T-cell (primary cell): ENCODE measurements at places on chromosomes 16 and 17. TPM values are rescaled to one million over a fixed set of nuclear protein-coding genes. Genes with fewer than 3 reads are reported as not detected.
A peak's percentile ranks its signal among the peaks of the same experiment; 100 is the strongest.

DNA sequence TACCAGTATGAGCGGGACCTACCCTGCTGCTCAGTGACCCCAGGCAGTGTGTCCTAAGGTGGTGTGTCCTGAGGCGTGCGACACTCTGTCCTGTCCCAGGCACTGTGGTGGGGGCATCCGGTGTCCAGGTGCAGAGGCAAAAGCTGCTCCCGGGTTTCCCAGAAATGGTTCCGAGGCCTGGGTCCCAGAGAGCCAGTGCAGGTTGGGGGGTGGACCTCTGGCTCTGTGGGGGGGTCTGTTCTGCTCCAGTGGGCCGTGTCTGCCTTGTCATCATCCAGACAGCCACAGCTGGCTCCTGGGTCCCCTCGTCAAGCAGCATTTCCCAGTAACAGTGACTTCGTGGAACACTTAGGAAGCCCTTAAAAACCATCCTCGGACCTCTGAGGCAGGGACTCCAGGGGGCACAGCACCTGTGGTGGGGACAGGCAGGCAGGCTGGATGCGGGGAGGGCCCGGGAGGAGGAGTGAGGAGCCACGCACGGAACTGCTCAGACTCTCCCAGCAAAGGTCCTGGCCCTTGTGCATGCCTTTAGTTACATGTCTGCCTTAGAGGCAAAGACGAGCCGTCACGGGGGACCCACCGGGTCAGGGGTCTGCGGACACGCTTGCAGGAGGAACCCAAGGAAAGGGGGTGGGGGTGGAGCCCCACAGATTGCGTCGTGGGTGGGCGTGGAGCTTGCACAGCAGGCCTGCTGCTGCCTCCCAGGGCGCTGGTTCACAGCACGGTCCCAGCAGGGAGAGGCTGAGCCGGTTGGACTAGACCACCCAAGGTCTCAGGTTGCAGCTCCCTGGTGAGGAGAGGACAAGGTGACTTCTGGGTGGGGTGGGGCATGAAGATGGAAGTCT is 5.6 kb downstream of the SLC16A3 start:
- H3K27ac ChIP-seq = no peak overlapping the region
- H3K4me1 ChIP-seq = peaks cover 18% of the 10 kb centered on the region
- no peak overlapping the region for H3K4me3 ChIP-seq
- no peak for DNase-seq
- peaks cover 11% of the 10 kb centered on the region for H3K36me3 ChIP-seq

DNA sequence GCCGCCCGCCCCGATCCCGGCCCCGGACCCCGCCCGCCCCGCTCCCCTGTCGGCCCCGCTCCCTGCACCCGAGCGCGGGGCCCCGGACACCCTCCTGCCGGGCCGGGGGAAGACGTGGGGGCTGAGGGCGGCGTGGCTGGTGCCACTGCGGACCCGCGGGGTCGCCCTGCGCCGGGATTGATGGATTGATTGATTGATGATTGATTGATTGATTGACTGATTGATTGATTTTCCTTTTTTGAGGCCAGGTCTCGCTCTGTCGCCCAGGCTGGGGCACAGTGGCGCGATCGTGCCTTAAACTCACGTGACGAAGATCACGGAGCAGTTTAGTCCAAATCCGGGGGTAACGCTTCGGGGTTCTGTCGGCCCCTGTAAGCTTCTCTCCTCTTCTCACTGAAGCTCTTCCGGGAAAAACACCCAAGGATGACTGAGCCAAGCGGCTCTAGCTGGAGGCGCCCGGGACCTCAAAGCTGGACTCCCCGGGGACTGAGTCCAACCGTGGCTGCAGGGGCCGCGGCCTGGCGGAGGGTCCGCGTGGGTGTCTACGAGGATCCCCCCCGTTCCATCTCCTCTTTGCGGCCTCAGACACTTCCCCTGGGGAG is 40.2 kb upstream of the BHLHA9 start:
- H3K27me3 ChIP-seq = peaks cover 60% of the 10 kb centered on the region
- H3K27ac ChIP-seq = no peak overlapping the region
- H3K4me1 ChIP-seq = no peaks in the 10 kb centered on the region
- H3K36me3 ChIP-seq = no peaks in the 10 kb centered on the region
- H3K4me3 ChIP-seq = peak overlapping the region; percentile 42

GRCh38 chr17:19239544-19239943 is 2.4 kb downstream of the EPN2 start:
- no peaks in the 10 kb centered on the region for H3K36me3 ChIP-seq
- H3K4me1 ChIP-seq = peaks cover 11% of the 10 kb centered on the region
- no peak overlapping the region for H3K4me3 ChIP-seq
- no peak for DNase-seq
- peaks cover 4% of the 10 kb centered on the region for H3K27me3 ChIP-seq

SLC5A11 gene
- not detected for total RNA-seq

DNA sequence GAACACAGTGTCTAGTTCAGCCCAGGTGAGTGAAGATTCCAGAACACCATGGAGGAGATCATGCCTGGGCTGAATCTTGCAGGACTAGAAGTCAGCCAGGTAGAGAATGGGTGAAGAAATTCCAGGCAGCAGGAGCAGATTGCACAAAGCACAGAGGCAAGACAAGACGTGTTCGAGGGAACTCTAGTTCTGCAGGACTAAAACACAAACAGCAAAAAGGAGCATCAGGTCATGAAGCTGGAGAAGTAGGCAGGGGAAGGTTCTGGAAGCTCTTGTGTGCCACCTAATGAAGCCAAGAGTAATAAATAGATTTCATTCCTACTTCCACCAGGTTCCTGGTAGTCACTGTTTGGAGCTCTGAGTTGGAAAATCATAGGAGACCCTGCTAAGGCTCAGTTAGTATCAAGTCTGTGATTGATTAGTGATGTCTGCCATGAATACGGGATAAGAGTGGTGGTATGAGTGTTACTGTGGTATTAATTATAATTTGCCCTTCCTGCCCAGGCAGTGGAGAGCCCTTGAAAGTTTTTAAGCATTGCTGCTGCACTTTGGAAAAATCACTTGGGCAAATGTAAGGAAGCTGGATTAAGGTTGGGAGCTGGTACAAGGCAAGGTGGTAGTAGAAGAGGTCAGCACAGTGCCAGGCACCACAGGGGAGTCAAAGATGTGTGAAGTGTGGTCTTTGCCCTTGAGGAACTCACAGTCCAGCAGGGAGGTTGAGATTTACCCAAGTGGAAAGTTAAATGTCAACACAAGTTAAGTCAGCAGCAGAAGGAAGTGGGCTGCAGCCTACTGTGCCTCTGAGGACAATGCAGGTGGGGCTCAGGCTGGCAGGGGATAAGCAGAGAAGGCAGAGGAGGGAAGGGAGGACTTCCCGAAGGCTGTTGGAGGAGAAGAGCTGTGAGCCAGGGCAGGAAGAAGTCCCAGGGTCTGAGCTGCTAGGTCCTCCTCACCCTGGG is 13.5 kb upstream of the FOXN1 start:
- no peak overlapping the region for H3K27ac ChIP-seq
- no peaks in the 10 kb centered on the region for H3K36me3 ChIP-seq
- no peak overlapping the region for H3K4me3 ChIP-seq
- peaks cover 40% of the 10 kb centered on the region for H3K27me3 ChIP-seq
- no peak for DNase-seq

GRCh38 chr17:1965556-1966273 is 59.4 kb downstream of the RTN4RL1 start:
- no peaks in the 10 kb centered on the region for H3K36me3 ChIP-seq
- no peak overlapping the region for H3K27ac ChIP-seq
- no peak overlapping the region for H3K4me3 ChIP-seq
- DNase-seq = no peak
- no peaks in the 10 kb centered on the region for H3K27me3 ChIP-seq

DNA sequence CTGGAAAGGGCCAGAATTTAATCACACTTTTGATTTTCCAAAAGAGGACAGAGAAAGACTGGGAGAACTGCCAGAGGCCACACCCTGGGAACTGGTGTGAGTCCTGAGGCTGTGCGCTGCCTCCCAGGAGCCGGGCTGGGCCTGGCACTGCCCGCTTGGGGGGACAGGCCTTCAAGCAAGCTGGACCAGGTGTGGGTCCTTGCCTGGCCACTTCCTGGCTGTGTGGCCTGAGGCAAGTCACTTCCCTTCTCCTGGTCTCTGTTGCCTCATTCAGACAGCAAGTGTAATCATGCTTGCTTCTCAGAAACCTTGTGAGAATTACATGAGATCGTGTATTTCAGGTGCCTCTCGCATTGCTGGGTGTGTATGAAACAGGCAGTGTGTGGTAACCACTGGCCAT is 143.0 kb downstream of the SNX29 start:
- H3K36me3 ChIP-seq = no peaks in the 10 kb centered on the region
- H3K27ac ChIP-seq = no peak overlapping the region
- no peak for DNase-seq
- no peaks in the 10 kb centered on the region for H3K4me1 ChIP-seq
- no peaks in the 10 kb centered on the region for H3K27me3 ChIP-seq
- H3K4me3 ChIP-seq = no peak overlapping the region

GRCh38 chr17:51672065-51672464 is 411.7 kb downstream of the UTP18 start:
- H3K4me3 ChIP-seq = no peak overlapping the region
- H3K27ac ChIP-seq = no peak overlapping the region
- no peak for DNase-seq
- H3K4me1 ChIP-seq = no peaks in the 10 kb centered on the region

KRTAP3-2 gene
- total RNA-seq = not detected

- peak overlapping the region; percentile 16 for H3K27ac ChIP-seq
- H3K27me3 ChIP-seq = no peaks in the 10 kb centered on the region
- H3K36me3 ChIP-seq = no peaks in the 10 kb centered on the region
- H3K4me3 ChIP-seq = peak overlapping the region; percentile 65
- no peak for DNase-seq
Measured at GRCh38 chr16:21157632-21158031, 842 bp upstream of the LDAF1 start.

CHAD gene
- total RNA-seq = not detected

DNA sequence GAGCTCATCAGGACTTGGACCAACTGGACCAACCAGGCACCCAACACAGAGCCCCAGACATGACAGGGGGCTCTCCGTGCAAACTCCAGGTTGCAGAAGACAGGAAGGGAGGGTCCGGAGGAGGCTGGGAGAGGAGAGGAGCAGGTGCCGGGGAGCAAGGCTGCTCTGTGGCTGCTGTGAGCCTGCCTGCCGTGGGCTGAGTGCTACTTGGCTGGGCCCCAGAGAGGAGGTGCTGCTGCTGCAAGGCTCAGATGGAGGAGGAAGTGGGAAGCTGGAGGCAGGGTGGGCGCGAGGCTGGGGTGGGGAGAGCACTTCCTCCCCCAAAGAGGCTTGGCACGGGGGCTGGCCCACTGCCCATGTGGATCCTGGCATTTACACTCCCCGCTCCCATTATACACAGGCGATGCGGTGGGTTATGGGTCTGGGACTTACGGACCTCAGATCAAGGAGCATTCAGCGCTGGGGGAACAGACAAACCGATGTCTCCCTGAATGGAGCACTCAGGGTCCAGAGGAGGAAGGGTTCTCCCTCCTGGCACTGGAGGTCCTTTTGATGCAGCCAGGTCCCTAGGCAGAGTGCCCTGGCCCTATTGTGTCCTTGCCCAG is 15.9 kb downstream of the EPOP start:
- no peak overlapping the region for H3K27ac ChIP-seq
- DNase-seq = no peak
- no peaks in the 10 kb centered on the region for H3K36me3 ChIP-seq
- peaks cover 76% of the 10 kb centered on the region for H3K27me3 ChIP-seq
- H3K4me1 ChIP-seq = peaks cover 19% of the 10 kb centered on the region

DNA sequence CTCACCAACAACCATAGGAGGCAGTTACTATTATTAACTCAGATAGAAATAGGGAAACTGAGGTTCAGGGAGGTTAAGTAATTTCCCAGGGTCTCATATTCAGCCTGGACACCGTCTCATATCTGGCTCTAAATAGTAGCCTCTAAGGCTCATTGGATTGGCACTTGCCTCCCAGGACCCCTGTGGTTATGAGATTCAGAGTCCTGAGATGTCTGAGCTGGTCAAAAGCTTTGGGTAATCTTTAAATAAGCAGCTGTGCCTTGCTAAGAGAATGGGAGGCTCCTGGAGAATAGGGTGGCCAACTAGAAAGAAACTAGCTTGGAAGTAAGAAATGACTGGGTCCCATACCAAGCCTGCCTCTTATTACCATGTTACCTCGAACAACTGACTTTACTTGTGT is 50.3 kb upstream of the CRHR1 start:
- no peaks in the 10 kb centered on the region for H3K36me3 ChIP-seq
- H3K27me3 ChIP-seq = peaks cover 27% of the 10 kb centered on the region
- no peak overlapping the region for H3K27ac ChIP-seq
- no peaks in the 10 kb centered on the region for H3K4me1 ChIP-seq

DNA sequence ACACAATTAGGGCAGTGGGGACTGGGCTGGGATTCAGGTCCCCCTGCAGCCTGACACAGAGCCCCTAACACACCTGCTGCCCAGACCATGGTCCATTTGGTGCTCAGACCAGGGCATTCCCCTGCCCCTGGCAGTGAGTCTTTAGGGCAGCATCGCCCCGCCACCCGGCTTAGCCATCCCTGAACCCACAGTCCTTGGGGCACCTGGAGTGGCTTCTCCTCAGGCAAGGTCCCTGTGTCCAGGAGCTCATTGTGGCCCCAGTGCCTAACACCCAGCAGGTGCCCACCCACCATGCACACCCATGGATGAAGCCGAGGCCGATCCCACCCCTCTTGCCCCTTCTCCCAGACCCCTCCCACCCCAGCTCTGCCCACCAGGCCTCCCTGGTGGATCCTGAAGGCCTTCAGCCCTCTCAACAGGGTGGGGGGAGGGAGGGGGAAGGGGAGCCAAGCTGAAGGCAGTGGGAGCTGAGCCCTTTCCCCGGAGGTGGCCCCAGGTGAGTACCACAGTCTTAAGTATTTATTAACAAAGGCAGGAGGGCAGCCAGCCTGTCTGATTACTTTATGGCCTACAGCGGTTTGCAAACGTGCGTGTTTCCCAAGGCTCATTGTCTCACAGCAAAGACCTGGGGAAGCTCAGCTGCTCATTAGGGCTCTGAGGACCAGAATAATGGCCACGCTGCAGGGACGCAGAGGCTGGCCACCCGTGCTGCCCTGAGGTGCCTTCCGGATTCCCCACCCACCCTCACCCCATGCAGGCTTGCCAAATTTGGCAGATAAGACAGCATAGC is 38.5 kb downstream of the RBFOX3 start:
- H3K4me1 ChIP-seq = no peaks in the 10 kb centered on the region
- peaks cover 41% of the 10 kb centered on the region for H3K27me3 ChIP-seq
- no peaks in the 10 kb centered on the region for H3K36me3 ChIP-seq
- no peak overlapping the region for H3K27ac ChIP-seq
- H3K4me3 ChIP-seq = no peak overlapping the region
- DNase-seq = no peak

- no peak overlapping the region for H3K4me3 ChIP-seq
- no peak overlapping the region for H3K27ac ChIP-seq
- H3K36me3 ChIP-seq = no peaks in the 10 kb centered on the region
- H3K4me1 ChIP-seq = peaks cover 35% of the 10 kb centered on the region
Measured at GRCh38 chr16:10740845-10741208, 2.8 kb upstream of the NUBP1 start.

- H3K4me3 ChIP-seq = peak overlapping the region; percentile 47
- H3K27ac ChIP-seq = peak overlapping the region; percentile 81
- H3K4me1 ChIP-seq = peaks cover 28% of the 10 kb centered on the region
- DNase-seq = no peak
- H3K36me3 ChIP-seq = peaks cover 17% of the 10 kb centered on the region
Measured at GRCh38 chr17:82098939-82099763, 1.1 kb upstream of the FASN start.
